ENCODE measurements at places on chromosomes 7 and 10.

GRCh38 chr7:151306860-151307259, 34.8 kb upstream of the NUB1 start:
- DNase-seq, result no peak

DNA sequence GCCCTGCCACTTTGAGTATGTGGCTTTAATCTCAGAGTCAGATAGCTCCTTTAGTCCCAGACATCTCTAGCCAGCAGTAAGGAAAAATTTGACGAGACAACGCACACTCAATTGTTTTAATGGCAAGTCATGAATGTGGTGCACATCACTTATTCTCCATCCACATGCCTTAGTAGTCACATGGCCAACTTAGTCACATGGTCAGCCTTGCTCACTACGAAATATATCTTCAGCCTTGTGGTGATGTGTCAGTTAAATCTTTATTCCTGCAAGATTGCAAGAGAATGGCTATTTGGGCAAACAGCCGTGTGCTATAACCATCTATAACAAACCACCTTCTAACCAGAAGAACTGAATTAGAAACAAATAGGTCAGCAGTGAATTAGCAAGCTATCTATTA, 871.1 kb upstream of the CELF2 start:
- no peak for DNase-seq

- no peak for DNase-seq
Measured at GRCh38 chr7:95529701-95530100, 44.0 kb downstream of the ASB4 start.

DNA sequence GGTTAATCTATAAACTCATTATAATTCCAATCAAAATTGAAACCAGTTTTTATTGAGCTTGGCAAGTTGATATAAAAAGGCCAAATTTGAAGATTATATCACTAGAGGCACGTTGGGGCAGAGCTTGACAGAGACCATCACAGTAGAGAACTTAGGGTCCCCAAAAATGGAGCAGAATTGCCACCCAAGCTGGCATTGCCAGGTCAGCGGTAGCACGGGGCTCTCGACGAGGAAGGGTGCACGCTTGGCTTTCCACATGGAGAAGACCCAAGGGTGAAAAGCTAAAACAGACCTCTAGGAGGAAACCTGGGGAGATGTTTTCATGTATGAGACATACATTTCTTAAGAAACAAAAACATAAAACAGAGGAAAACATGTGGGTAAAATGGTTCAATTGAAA, 4.3 kb upstream of the JAKMIP3 start:
- DNase-seq, result no peak

DNA sequence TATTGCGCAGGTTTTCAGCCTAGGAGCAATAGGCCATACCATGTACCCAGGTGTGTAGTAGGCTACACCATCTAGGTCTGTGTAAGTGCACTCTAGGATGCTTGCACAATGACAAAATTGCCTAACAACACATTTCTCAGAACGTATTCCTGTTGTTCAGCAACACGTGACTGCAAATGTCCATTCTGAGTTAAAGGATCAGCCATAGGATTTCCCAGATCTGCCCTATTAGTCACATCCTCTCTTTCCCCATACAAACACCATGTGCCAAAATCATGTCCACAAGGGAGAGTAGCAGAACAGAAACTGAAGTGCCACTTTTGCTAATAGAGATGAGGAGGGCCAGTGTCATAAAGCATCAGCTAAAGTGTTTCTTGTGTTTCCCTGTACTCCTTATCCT, 42.6 kb upstream of the AMPH start:
- peak; percentile 97 for DNase-seq

- DNase-seq, result no peak
Measured at GRCh38 chr7:27115221-27116026, 12.9 kb upstream of the HOXA2 start.

DNA sequence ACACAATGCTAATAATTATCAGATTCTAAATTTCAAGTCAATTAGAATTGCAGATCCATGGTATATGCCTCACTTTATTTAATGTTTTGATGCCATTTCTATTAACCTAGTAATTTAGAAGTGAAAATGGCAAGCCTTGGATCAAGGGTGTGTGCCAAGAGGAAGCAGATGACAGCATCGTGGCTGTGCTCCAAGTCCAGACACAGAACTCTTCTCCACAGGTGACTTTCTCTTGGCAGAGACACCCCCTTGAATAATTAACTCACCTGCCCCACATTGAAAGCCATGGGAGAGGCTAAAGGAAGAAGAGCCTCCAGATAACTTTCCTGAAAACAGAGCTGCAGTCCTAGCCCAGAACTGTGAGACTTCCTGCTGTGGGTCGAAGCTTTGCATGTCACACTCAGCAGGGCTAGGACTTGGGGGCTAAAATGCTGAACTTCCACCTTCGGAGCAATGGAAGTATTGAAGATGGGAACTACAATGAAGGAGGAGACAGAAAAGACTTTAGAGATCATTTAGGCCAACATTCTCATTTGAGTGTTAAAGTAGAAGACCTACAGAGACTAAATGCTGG, 996 bp upstream of the C10orf90 start:
- DNase-seq, result no peak

DNA sequence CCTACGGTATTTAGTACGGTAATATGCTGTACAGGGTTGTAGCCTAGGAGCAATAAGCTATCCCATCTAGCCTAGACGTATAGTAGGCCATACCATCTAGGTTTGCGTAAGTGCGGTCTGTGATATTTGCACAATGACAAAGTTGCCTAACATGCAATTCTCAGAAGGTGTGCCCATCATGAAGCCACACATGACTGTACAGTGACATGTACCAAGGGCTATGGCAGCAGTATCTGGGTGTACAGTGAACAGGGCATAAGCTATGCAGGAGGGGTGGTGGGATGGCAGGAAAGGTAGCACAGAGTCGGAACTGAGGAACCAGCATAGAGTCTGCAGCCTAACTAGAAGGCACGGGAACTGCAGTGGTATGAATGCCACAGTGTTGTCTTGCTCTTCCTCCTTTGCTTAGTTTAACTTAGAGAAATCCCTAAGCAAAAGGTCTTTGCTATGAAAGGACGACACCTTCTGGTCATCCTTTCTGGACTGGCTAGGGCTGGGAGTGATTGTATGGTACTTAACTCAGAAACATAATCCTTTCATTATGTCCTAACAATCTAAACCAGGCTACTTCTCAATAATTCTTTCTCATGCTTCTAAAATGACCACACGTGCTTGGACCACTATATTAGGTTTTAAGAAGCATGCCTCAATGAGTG, 93.5 kb downstream of the DYNC1I1 start:
- DNase-seq, result no peak

GRCh38 chr7:88155756-88156155, 64.1 kb downstream of the SRI start:
- DNase-seq, result no peak

GRCh38 chr10:111207500-111207899, 130.7 kb downstream of the ADRA2A start:
- DNase-seq, result peak; percentile 30

GRCh38 chr10:73226663-73227062, 20.4 kb downstream of the DNAJC9 start:
- DNase-seq, result no peak

DNA sequence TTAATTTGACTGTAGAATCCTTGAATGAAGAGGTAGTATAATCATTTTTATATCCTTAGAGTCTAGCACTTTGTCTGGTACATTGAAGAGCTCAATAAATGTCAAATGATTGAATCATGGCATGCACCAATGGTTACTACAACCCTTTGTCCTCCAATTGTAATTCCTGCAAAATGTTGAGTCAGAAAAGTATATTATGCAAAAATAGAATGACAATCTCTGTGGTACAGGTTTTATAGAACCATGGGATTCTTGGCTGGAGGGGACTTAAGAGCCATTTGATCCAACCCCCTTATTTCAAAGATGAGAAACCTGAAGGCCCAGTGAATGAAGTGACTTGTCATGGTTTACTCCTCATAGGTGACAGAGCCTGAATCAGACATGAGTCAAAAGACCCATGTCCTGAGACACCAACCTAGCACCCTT, 30.9 kb upstream of the SMKR1 start:
- no peak for DNase-seq

GRCh38 chr10:14552015-14552414, 221.3 kb upstream of the FRMD4A start:
- DNase-seq, result peak; percentile 41

DNA sequence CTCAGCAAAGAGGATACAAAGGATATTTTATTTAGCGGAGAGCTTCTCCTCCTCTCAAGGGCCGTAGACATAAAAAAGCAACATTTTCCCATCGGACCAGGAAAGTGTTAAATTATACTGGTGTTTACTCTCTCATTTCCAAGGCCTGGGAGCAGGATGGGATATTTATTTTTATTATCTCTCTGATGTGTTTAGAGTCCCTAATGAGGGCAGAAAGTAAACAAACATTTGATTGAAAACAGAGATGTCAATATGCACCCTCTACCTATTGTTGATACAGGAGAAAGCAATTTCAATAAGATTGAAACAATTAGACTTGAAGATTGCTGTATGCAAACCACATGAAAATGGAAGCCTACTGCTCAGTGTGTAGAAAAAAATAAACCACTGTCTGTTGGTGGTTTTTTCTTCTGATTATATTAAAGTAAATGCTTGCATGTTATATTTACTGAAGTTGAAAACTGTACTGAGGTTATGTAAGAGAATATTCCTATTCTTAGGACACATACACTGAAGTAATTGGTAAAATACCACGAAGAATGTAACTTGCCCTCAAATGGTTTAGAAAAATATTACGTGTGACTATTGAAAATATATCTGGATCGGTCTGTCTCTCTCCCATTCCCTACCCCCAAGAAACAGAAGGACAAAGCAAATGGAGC, 59.3 kb downstream of the ATXN7L1 start:
- DNase-seq, result no peak

DNA sequence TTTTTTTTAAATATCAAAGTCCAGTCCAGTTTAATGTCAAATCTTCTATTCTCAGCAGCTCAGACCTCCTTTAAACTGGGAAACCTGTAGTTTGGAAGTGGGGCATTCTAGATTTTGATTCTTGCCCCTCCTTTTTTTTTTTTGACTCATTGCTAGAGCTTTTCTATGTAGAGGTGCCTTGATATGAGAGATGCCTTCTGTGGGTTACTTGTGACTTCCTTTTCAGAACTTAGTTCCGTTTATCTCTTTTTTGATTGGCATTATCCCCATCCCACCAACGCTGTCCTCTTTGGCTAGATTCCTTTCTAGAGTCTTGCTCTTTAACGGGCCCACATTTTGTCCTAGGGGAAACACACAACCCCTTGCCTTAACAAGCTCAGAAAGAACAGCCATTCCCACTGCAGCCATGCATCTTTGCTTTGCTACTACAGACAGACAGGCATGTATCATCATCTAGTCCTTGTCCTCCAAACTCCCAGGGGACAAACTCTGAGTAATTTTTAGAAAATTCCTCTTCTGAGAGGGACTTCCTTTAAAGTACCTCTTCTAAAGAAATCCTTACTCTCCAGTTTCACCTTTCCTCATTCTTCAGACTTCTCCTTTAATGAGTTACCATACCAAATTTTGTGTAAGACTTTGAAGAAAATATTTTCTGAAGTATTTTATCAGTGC, 153.6 kb downstream of the PHF14 start:
- no peak for DNase-seq

DNA sequence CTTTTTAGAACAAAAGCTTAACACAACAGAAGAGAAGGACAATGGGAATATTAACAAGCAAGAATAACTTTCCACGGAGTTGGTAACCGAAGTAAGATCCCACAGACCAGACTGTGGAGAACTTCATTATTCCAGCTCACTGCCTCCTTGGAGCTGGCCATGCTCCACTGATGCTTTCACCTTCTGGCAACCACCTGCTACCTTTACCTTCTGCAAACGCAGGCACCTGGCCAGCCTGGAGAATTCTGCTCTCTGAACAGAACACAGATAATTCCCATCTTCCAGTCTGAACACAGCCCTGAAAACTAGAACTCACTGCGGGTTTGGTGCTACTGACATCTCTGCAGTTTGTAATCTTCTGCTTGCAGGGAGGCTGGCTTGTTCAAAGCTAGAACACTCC, 66.5 kb downstream of the JAZF1 start:
- no peak for DNase-seq

GRCh38 chr7:104643587-104644217, 315.3 kb downstream of the LHFPL3 start:
- DNase-seq, result no peak

GRCh38 chr10:10831085-10831484, 186.6 kb upstream of the CELF2 start:
- DNase-seq, result no peak

DNA sequence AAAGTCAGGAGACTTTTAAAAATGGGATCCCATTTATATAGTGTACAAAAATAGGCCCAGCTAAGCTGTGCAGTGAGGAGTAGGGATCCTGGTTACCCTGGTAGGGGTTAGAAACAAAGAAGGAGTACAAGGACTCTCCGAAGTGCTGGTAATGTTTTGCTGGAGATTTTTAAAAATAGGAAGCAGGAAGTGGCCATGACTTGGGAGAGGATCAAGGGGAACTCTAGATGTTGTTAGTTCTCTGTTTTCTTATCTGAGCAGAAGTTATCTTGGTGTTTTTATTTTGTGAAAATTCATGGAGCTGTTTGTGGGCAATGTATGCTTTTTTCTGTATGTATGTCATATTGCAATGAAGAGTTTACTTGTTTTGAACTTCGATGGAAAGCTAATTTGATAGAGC, 373.9 kb downstream of the SFMBT2 start:
- DNase-seq, result peak; percentile 39

DNA sequence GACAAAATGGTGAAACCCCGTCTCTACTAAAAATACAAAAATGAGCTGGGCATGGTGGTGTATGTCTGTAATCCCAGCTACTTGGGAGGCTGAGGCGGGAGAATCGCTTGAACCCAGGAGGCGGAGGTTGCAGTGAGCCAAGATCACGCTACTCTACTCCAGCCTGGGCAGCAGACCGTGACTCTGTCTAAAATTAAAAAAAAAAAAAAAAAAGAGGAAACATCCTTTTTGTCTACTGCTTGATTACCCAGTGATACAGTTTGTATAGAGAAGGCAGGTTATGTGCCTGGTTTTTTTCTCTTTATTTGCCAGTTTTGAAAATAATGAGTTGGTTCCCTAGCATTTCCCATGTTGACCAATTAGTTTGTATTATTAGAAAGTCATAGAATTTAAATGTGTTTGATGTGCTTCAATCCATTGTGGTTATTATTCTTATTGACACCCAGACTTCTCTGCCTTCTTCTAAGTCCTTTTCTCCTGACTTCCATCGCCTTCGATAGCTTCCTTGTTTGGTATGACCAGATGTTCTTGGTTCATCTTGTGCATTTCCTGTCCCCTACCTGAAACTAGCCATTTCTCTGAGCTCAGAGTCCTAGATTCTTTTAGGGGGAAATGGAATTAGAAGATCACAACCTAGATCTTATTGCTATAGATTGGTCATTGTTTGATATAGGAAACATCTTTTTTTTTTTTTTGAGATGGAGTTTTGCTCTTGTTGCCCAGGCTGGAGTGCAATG, 43.2 kb downstream of the VKORC1L1 start:
- DNase-seq, result no peak

GRCh38 chr7:124084024-124084423, 51.2 kb upstream of the TMEM229A start:
- DNase-seq, result no peak
